Osteocyte (in vitro differentiated cells): ENCODE measurements at places on chromosomes 3 and 15. TPM values are rescaled to one million over a fixed set of nuclear protein-coding genes. Genes with fewer than 3 reads are reported as not detected.

DNA sequence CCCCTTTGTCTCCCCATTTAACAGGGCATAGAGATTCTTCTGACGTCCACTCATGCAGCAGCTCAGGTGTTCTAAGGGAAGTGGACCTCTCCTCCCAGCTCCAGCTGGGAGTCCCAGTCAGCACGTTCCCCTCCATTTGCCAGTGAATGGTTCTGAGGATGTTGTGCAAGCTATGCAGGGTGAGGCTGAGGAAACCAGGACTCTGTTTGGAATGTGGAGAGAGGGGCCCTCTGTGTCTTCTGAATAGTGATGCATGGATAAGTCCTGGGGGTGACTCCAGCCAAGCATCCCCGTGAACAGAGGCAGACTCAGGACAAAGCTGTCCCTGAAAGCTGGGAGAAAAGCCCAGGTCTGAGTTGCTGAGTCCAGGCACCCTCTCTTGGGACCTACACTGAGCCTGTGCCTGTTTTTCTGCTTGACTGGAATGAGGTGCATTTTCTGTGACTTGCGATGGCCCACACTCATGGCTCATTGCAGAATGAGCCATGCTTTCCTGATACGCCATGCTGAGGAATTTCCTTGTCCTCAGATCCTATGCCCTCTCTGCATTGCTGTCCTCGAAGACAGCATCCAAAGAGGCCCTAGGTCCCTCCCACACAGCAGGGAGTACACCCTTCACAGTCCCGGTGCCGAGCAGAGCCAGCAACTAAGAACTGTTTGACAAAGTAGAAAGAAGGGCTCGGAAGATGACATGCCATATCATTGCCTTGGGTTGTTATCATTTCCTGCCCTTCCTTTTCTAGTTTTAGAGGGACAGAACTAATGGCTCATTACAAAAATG, 185.2 kb downstream of the ATP10A start:
- no peak overlapping the region for H3K4me3 ChIP-seq
- no peak for DNase-seq
- peaks cover 7% of the 10 kb centered on the region for H3K4me1 ChIP-seq
- no peak overlapping the region for H3K27ac ChIP-seq
- H3K27me3 ChIP-seq = no peaks in the 10 kb centered on the region

Gene DZIP1L
- 21.9 and 23.4 TPM in 2 replicates for total RNA-seq

DNA sequence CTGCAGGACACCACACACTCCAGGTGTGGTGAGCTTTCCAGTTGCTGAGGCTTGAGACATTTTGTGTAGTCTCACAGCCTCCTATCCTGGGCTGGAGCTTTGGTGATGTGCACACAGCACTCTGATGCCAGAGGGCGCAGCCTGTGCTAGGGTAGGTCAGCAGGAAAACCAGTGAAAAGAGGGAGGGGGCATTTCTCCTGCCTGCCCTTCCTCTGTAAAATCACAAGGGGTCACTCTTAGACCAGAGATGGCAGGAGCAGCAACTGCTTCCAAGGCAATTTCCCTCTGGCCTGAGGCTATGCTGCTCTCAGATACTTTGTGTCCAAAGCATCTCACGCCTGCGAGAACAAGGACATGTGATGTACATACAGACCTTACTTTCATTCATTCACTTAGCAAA, 16.5 kb upstream of the MUSTN1 start:
- H3K36me3 ChIP-seq = peaks cover 9% of the 10 kb centered on the region
- peaks cover 4% of the 10 kb centered on the region for H3K4me1 ChIP-seq
- no peak for DNase-seq
- H3K27ac ChIP-seq = no peak overlapping the region
- H3K4me3 ChIP-seq = no peak overlapping the region
- H3K27me3 ChIP-seq = no peaks in the 10 kb centered on the region

- H3K4me3 ChIP-seq = no peak overlapping the region
- H3K36me3 ChIP-seq = no peaks in the 10 kb centered on the region
- no peaks in the 10 kb centered on the region for H3K27me3 ChIP-seq
- no peak for DNase-seq
Observed at GRCh38 chr3:54760201-54760600, 167.7 kb downstream of the LRTM1 start.

GRCh38 chr3:49750056-49750455, 26.3 kb upstream of the GMPPB start:
- peaks cover 52% of the 10 kb centered on the region for H3K4me1 ChIP-seq
- no peak overlapping the region for H3K4me3 ChIP-seq
- H3K27me3 ChIP-seq = no peaks in the 10 kb centered on the region
- peaks cover 12% of the 10 kb centered on the region for H3K36me3 ChIP-seq
- peak; percentile 51 for DNase-seq

Gene ENTPD3
- not detected in 2 replicates for total RNA-seq

DNA sequence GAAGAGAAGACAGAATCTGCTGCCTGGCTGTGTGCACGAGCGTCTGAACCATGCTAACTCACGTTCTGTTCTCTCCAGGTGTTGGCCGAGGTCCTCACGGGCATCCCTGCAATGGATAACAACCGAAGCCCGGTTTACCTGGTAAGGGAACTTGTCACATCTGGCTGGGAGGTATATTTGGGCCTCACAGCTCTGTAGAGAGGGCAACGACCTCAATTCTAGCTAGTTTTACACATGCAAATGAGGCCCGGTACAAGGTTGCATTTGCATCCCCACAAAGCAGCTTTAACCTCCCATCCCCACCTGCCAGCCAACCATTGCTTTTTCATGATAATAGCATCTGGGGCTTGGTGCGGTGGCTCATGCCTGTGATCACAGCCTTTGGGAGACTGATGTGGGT, 22.0 kb upstream of the TATDN2 start:
- H3K36me3 ChIP-seq = no peaks in the 10 kb centered on the region
- no peak overlapping the region for H3K27ac ChIP-seq
- H3K4me3 ChIP-seq = no peak overlapping the region
- DNase-seq = no peak
- H3K4me1 ChIP-seq = peaks cover 11% of the 10 kb centered on the region

DNA sequence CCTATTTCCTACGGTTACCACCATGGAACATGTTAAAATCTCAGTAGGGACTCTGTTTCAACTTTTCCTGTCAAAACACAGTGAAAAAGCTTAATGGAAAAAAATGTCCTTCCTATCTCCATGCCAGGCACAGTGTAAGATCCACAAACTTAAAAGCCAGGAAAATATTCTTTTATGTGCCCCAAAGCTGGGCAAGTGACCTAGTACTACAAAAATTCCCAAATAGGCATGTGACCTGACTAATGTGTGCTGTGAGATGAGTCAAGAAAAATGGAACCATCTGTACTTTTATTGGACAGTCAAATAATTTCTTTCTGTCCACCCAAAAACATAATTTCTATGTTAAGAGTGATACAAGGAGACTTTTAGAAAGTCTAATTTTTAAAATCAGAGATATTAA, 406.0 kb downstream of the ZBTB20 start:
- H3K27ac ChIP-seq = peak overlapping the region; percentile 27
- no peak overlapping the region for H3K4me3 ChIP-seq
- H3K36me3 ChIP-seq = peaks cover 2% of the 10 kb centered on the region
- H3K4me1 ChIP-seq = peaks cover 18% of the 10 kb centered on the region

Gene TIMP4
- 5.0 and 5.4 TPM in 2 replicates for total RNA-seq

Gene TMEM212
- not detected in 2 replicates for total RNA-seq

DNA sequence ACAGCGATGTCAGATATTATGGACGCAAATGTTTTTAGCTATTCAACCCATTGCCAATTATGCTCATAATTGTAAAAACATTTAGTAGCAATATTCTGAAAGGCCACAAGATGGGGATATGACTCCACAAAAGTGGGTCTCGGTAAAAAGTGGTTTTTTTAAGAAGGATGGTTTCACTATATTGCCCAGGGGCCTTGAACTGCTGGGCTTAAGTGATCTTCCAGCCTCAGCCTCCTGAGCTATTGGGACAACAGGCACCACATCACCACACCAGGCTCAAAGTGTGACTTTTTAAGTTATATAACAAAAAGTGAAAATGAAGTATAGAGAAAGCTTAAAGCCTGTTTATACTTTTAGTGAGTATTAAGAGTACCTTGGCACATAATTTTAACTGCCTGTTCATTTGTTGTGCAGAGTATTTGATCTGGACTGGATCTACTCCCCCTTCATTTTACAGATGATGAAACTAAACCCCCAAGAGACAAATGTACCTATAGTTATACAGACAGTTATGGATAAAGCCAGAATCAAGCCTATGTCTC, 9.4 kb downstream of the NAA50 start:
- peaks cover 3% of the 10 kb centered on the region for H3K36me3 ChIP-seq
- peak overlapping the region; percentile 69 for H3K27ac ChIP-seq
- no peaks in the 10 kb centered on the region for H3K27me3 ChIP-seq
- peaks cover 12% of the 10 kb centered on the region for H3K4me1 ChIP-seq
- DNase-seq = no peak
- H3K4me3 ChIP-seq = no peak overlapping the region

Gene TRH
- not detected in 2 replicates for total RNA-seq

Gene ATP2B2
- 0.13 TPM in 1 of 2 replicates, not detected in the other for total RNA-seq

Gene MAP1A
- total RNA-seq = 27.6 and 29.2 TPM in 2 replicates

Gene GOLGA8G
- total RNA-seq = not detected in 2 replicates

GRCh38 chr3:11002371-11002807, 9.8 kb downstream of the SLC6A1 start:
- peaks cover 15% of the 10 kb centered on the region for H3K4me1 ChIP-seq
- H3K4me3 ChIP-seq = no peak overlapping the region
- DNase-seq = no peak
- no peaks in the 10 kb centered on the region for H3K36me3 ChIP-seq
- H3K27ac ChIP-seq = no peak overlapping the region

Gene C3orf20
- not detected in 2 replicates for total RNA-seq

Gene MYRIP
- total RNA-seq = 0.24 and 0.62 TPM in 2 replicates

Gene ST3GAL6
- 4.4 and 8.0 TPM in 2 replicates for total RNA-seq

GRCh38 chr3:25631989-25632388, 32.7 kb downstream of the TOP2B start:
- no peaks in the 10 kb centered on the region for H3K27me3 ChIP-seq
- peaks cover 59% of the 10 kb centered on the region for H3K36me3 ChIP-seq
- no peak overlapping the region for H3K27ac ChIP-seq
- peaks cover 7% of the 10 kb centered on the region for H3K4me1 ChIP-seq
- no peak for DNase-seq
- H3K4me3 ChIP-seq = no peak overlapping the region

DNA sequence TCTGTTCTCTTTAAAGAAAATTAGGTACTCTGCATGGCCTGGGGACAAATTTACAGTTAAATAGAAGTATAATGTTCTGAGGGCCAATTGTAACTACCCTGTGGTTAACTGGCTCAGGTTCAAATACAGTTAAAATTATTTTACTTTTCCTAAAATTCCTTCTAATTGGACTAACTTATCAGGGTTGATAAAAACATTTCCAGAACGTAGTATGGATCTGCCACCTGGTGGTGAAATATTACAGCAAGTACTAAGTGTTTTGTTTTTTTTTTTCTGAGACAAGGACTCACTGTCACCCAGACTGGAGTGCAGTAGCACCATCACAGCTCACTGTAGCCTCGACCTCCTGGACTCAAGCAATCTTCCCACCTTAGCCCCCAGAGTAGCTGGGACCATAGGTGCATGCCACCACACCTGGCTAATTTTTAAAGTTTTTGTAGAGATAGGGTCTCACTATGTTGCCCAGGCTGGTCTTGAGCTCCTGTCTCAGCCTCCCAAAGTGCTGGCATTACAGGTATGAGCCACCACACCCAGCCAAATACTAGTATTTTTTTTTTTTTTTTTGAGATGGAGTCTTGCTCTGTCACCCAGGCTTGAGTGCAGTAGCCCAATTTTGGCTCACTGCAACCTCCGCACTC, 29.2 kb downstream of the NEO1 start:
- peaks cover 10% of the 10 kb centered on the region for H3K27me3 ChIP-seq
- H3K4me1 ChIP-seq = no peaks in the 10 kb centered on the region
- no peak overlapping the region for H3K27ac ChIP-seq
- no peak for DNase-seq
- no peaks in the 10 kb centered on the region for H3K36me3 ChIP-seq
- H3K4me3 ChIP-seq = no peak overlapping the region
